ENCODE measurements at places on chromosomes 1 and 21. TPM values are rescaled to one million over a fixed set of nuclear protein-coding genes. Genes with fewer than 3 reads are reported as not detected.

PKP1 gene
- under 0.01 TPM for total RNA-seq

GBP2 gene
- 55.0 TPM for total RNA-seq

TRIM46 gene
- 3.3 TPM for total RNA-seq

GOLPH3L gene
- total RNA-seq: 18.0 TPM

CFAP298 gene
- total RNA-seq: 14.7 TPM

ERRFI1 gene
- total RNA-seq: 69.5 TPM

KRTAP21-2 gene
- not detected for total RNA-seq

TNFRSF14 gene
- 36.6 TPM for total RNA-seq

HNRNPCL2 gene
- not detected for total RNA-seq

CBS gene
- 26.1 TPM for total RNA-seq

TRPM2 gene
- 0.36 TPM for total RNA-seq

ADGRL2 gene
- 55.4 TPM for total RNA-seq

SIKE1 gene
- total RNA-seq: 56.3 TPM

CSF3R gene
- not detected for total RNA-seq

RLF gene
- 26.2 TPM for total RNA-seq

C1orf116 gene
- not detected for total RNA-seq

LCK gene
- total RNA-seq: 0.29 TPM

CELA3B gene
- not detected for total RNA-seq

MYOG gene
- total RNA-seq: not detected

SH2D2A gene
- total RNA-seq: 0.29 TPM

BTBD8 gene
- 5.8 TPM for total RNA-seq

NAXE gene
- 63.7 TPM for total RNA-seq

HIVEP3 gene
- 1.8 TPM for total RNA-seq

DENND2D gene
- total RNA-seq: 4.7 TPM

C1orf94 gene
- not detected for total RNA-seq

LRRIQ3 gene
- total RNA-seq: 0.59 TPM

LORICRIN gene
- not detected for total RNA-seq

DNAH14 gene
- total RNA-seq: 25.0 TPM

METTL18 gene
- total RNA-seq: 2.9 TPM

RERE gene
- total RNA-seq: 53.0 TPM

TMCC2 gene
- 2.9 TPM for total RNA-seq

NBPF8 gene
- total RNA-seq: 9.8 TPM

GLIS1 gene
- 2.4 TPM for total RNA-seq

RHD gene
- total RNA-seq: not detected

KPRP gene
- not detected for total RNA-seq

ZBTB8B gene
- total RNA-seq: under 0.01 TPM

FAM78B gene
- 0.29 TPM for total RNA-seq

LRRC38 gene
- total RNA-seq: not detected

ITLN2 gene
- total RNA-seq: not detected

EFCAB7 gene
- 13.6 TPM for total RNA-seq

SAMD11 gene
- 7.7 TPM for total RNA-seq

TSSK3 gene
- total RNA-seq: 1.8 TPM

GJA5 gene
- not detected for total RNA-seq

CREB3L4 gene
- 8.8 TPM for total RNA-seq

SPATA21 gene
- not detected for total RNA-seq

TNFRSF9 gene
- under 0.01 TPM for total RNA-seq

EPS8L3 gene
- total RNA-seq: not detected

CFAP57 gene
- total RNA-seq: not detected

LEPR gene
- 169 TPM for total RNA-seq

CYP2J2 gene
- not detected for total RNA-seq

SOX13 gene
- total RNA-seq: 6.8 TPM

HRNR gene
- not detected for total RNA-seq

SLC6A17 gene
- under 0.01 TPM for total RNA-seq

SUSD4 gene
- not detected for total RNA-seq

LCE2B gene
- total RNA-seq: not detected
